ENCODE measurements at places on chromosomes 11 and 22. TPM values are rescaled to one million over a fixed set of nuclear protein-coding genes. Genes with fewer than 3 reads are reported as not detected.

The SERPIND1 gene
- not detected for total RNA-seq

The RTN4R gene
- 1.7 TPM for total RNA-seq

The OR8G5 gene
- not detected for total RNA-seq

The DGCR6 gene
- 1.5 TPM for total RNA-seq

The SCGB1A1 gene
- total RNA-seq: not detected

The ADM2 gene
- 3.0 TPM for total RNA-seq

The KCNJ11 gene
- 0.85 TPM for total RNA-seq

The CABP4 gene
- total RNA-seq: 0.68 TPM

The IFITM1 gene
- 256 TPM for total RNA-seq

GRCh38 chr11:9672288-9672916 is 8.5 kb downstream of the SWAP70 start:
- DNase-seq: no peak
- no peaks in the 10 kb centered on the region for H3K4me1 ChIP-seq
- no peak overlapping the region for H3K4me3 ChIP-seq
- H3K27ac ChIP-seq: no peak overlapping the region
- H3K36me3 ChIP-seq: no peaks in the 10 kb centered on the region

- peaks cover 14% of the 10 kb centered on the region for H3K4me1 ChIP-seq
- no peak for DNase-seq
- H3K27me3 ChIP-seq: no peaks in the 10 kb centered on the region
- H3K27ac ChIP-seq: no peak overlapping the region
- H3K4me3 ChIP-seq: no peak overlapping the region
Measured at GRCh38 chr11:68583041-68583446, 101.3 kb upstream of the GAL start.

- no peaks in the 10 kb centered on the region for H3K27me3 ChIP-seq
- peaks cover 77% of the 10 kb centered on the region for H3K4me1 ChIP-seq
- H3K4me3 ChIP-seq: peak overlapping the region; percentile 24
- peaks cover 9% of the 10 kb centered on the region for H3K36me3 ChIP-seq
- peak overlapping the region; percentile 88 for H3K27ac ChIP-seq
Measured at GRCh38 chr11:128343135-128343514, 244.2 kb downstream of the ETS1 start.

DNA sequence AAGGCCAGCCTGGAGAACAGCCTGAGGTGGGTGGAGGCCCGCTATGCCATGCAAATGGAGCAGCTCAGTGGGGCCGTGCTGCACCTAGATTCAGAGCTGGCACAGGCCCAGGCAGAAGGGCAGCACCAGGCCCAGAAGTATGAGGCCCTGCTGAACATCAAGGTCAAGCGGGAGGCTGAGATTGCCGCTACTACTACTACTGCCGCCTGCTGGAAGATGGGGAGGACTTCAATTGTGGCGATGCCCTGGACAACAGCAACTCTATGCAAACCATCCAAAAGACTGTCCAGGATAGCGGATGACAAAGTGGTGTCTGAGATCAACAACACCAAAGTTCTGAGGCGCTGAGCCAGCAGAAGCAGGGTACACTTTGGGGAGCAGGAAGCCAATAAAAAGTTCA is 3.1 kb upstream of the TMEM218 start:
- peaks cover 24% of the 10 kb centered on the region for H3K27me3 ChIP-seq
- H3K27ac ChIP-seq: no peak overlapping the region
- peaks cover 3% of the 10 kb centered on the region for H3K36me3 ChIP-seq
- H3K4me3 ChIP-seq: no peak overlapping the region

GRCh38 chr11:2700415-2701211 is 819 bp upstream of the KCNQ1OT1 start:
- H3K36me3 ChIP-seq: peaks cover 5% of the 10 kb centered on the region
- peaks cover 3% of the 10 kb centered on the region for H3K27me3 ChIP-seq
- H3K4me3 ChIP-seq: peak overlapping the region; percentile 89
- peaks cover 11% of the 10 kb centered on the region for H3K4me1 ChIP-seq
- DNase-seq: peak; percentile 81
- H3K27ac ChIP-seq: peak overlapping the region; percentile 70

DNA sequence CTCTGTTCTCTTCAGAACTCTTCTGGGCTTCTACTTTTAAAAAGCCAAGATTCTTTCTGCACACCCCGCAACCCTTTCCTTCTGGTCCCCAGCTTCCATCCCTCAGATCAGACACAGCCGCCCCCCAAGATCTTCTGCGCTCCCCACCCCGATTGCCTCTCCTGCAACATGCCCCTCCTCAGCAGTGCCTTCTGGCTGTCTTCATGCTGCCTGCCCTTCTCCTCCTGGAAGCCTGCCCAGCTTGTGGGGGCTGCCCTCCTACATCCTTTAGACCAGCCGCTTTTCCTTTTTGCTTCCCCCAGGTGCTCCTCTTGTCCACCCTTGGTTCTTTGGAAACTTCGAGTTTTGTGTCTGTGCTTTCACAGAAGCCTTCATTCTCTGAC is 144.2 kb downstream of the FEZ1 start:
- H3K4me1 ChIP-seq: no peaks in the 10 kb centered on the region
- H3K27me3 ChIP-seq: no peaks in the 10 kb centered on the region
- no peak for DNase-seq
- no peak overlapping the region for H3K27ac ChIP-seq
- no peaks in the 10 kb centered on the region for H3K36me3 ChIP-seq

DNA sequence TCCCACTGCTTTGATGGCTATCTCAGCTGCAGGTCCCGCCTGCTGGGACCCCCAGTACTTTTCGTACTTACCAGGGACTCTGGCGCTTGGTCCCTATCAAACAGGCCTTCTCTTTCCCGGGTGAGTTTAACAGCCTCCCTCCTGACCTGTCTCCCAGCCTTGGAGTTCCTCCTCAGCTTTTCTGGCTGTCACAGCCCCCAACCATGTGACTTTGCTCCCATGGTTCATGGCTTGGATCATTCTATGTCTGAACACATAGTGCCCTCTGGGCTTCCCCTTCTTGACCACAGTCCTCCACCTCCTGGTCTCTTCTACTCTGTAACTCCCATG is 56.9 kb downstream of the PARVA start:
- H3K27me3 ChIP-seq: peaks cover 7% of the 10 kb centered on the region
- H3K4me1 ChIP-seq: no peaks in the 10 kb centered on the region
- no peaks in the 10 kb centered on the region for H3K36me3 ChIP-seq
- H3K4me3 ChIP-seq: no peak overlapping the region
- H3K27ac ChIP-seq: no peak overlapping the region

- H3K36me3 ChIP-seq: no peaks in the 10 kb centered on the region
- H3K4me3 ChIP-seq: no peak overlapping the region
- no peak for DNase-seq
- no peaks in the 10 kb centered on the region for H3K4me1 ChIP-seq
- H3K27me3 ChIP-seq: no peaks in the 10 kb centered on the region
Measured at GRCh38 chr11:83676056-83676601, 390.0 kb upstream of the CCDC90B start.

GRCh38 chr11:74671520-74672196 is 59.6 kb downstream of the CHRDL2 start:
- no peaks in the 10 kb centered on the region for H3K27me3 ChIP-seq
- no peak overlapping the region for H3K27ac ChIP-seq
- no peaks in the 10 kb centered on the region for H3K36me3 ChIP-seq
- DNase-seq: no peak
- no peak overlapping the region for H3K4me3 ChIP-seq

- DNase-seq: peak; percentile 57
- H3K27me3 ChIP-seq: peaks cover 3% of the 10 kb centered on the region
- H3K36me3 ChIP-seq: no peaks in the 10 kb centered on the region
- H3K27ac ChIP-seq: peak overlapping the region; percentile 27
- H3K4me3 ChIP-seq: no peak overlapping the region
Measured at GRCh38 chr11:57903441-57904123, 120.1 kb upstream of the OR9Q1 start.

DNA sequence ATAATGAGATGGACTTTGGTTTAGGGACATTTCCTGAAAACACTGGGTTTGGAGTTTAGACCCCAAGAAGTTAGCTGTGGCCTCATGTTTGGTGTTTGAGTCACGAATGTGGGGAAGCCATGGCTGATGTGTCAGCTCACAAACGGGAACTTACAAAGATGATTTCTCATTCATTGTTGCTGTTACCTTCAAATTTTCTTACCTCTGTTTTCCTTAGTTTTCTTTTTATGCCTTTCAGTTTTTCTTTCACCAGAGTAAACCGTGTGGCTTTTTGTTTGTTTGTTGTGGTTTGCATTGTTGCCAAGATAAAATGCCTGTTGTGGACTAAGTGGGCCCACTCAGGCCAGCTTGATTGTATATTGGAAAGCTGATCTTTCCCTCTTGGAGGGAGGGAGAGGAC is 89.1 kb downstream of the SWAP70 start:
- H3K27ac ChIP-seq: peak overlapping the region; percentile 80
- H3K4me3 ChIP-seq: peak overlapping the region; percentile 18
- H3K4me1 ChIP-seq: peaks cover 38% of the 10 kb centered on the region
- peaks cover 6% of the 10 kb centered on the region for H3K36me3 ChIP-seq

DNA sequence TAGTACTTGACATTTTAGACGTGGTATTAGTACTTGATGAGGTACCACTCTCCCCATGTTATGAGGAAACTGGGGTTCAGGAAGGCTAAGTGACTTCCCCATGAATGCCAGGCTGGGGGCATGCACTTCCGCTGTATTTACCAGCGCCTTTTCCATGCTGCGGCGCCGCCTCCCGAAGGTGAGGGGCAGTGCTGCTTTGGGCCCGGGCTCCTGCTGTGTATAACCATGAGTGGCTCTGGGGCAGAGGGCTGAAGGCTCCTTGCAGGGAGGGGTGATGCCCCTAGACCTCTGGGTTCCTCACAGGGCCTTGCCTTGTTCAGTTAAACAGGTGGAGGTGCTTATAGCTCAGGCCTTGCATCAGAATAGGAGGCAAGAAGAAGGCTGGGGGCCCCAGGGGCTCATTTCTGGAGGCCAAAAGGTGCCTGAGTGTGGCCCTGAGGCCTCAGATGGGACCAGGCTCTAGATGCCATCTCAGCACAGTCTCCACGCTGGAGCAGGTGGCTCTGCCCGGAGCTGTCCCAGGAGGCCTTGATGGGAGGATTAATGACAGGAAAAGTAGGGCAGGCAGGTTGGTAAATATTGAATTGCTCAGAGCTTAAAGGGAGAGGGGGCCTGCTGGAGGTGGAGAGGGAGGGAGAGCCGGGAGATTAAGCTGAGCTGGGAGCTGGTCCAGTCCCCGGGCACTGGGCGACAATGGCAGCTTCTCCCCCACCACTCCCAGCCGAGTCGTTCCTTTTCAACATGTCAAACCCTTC is 129.6 kb downstream of the CEP164 start:
- H3K36me3 ChIP-seq: no peaks in the 10 kb centered on the region
- no peak overlapping the region for H3K4me3 ChIP-seq
- H3K27ac ChIP-seq: no peak overlapping the region
- H3K4me1 ChIP-seq: peaks cover 2% of the 10 kb centered on the region

DNA sequence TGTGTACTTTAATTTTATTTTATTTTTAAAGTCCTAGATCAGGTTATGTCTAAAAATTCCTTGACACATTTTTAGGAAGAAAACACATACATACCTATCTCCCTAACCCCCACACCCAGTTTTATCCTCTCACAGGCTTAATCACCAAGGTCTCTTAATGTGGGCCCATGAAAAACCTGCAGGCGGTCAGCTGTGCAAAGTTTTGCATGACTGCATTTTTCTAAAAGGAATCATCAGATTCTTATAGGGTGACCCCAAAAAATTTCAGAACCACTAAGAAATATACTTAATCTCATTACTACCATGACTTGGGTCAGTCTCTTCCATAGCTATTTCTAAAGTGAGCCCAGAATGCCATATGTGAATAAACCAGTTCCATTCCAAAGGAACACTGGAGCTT is 19.8 kb downstream of the SAA1 start:
- no peaks in the 10 kb centered on the region for H3K27me3 ChIP-seq
- H3K27ac ChIP-seq: no peak overlapping the region
- H3K4me3 ChIP-seq: no peak overlapping the region
- peaks cover 11% of the 10 kb centered on the region for H3K4me1 ChIP-seq

DNA sequence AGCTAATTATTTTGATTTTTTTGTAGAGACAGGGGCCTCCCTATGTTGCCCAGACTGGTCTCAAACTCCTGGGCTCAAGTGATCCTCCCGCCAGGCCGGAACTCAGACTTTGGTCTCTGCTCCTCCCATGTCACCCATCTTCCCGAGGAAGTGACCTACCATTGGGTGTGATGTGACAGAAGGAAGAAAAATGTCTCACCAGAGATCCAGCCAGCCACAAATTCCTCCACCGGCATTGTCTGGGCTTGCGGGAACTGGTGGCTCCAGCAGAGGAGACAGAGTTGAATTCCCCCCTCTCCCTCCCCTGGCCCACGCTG is 772 bp downstream of the SLC25A45 start:
- H3K4me1 ChIP-seq: peaks cover 37% of the 10 kb centered on the region
- H3K27ac ChIP-seq: peak overlapping the region; percentile 96
- peak; percentile 85 for DNase-seq
- no peaks in the 10 kb centered on the region for H3K27me3 ChIP-seq
- H3K4me3 ChIP-seq: peak overlapping the region; percentile 83

GRCh38 chr11:117535201-117535849 is 207.7 kb downstream of the CEP164 start:
- H3K27me3 ChIP-seq: no peaks in the 10 kb centered on the region
- H3K4me1 ChIP-seq: no peaks in the 10 kb centered on the region
- H3K27ac ChIP-seq: no peak overlapping the region
- H3K36me3 ChIP-seq: no peaks in the 10 kb centered on the region
- no peak for DNase-seq

DNA sequence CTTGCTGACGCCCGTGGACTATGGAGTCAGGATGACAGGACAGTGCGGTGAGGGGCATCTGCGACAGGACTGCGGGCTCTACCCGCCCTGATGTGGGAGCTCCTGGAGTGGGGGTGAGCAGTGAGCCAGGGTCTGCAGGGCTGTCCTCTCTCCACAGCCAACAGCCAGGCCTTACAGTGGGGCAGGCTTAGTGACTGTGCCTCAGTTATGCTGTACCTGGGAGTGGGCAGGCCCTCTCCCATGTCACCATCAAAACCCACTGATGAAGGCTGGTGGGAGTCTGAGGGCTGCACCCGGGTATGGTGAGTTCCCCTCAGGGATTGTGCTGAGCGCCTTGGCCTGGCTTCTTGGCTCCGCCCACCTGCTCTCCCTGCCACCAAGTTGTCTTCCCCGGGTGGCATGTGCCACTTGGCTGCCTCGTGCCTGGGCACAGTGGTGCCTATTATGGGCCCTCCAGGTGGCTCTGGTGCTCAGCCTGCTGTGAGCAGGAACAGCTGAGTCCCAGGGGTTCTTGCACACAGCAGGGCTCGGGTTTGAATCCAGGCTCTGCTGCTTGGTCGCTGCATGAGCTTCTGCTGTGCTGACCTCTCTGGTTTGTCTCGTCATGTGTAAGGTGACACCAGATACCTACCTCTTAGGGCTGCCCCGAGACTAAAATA is 4.1 kb upstream of the TRIOBP start:
- H3K36me3 ChIP-seq: peaks cover 42% of the 10 kb centered on the region
- no peak overlapping the region for H3K4me3 ChIP-seq
- H3K4me1 ChIP-seq: peaks cover 22% of the 10 kb centered on the region
- no peak for DNase-seq
- no peaks in the 10 kb centered on the region for H3K27me3 ChIP-seq
